ENCODE measurements at places on chromosomes 4 and X.

DNA sequence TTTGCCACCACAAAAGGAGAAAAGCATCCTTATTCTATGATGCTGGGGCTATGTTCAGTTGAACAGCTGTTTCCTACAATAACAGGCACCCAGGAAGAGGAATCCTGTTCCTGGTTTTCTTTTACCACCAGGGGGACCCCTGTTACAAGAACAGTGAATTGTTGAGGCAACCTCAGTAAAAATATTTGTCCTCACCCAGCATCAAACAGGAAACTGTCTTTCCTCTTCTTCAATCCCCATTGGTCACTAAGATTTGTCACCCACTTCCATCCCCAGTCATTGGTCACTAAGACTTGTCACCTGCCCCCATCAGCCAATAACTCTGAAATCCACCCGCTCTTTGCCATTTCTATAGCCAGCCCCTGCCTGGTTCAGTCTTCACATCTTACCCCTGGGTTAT lies 143.5 kb upstream of the GALNT7 start:
- DNase-seq, result peak; percentile 31

DNA sequence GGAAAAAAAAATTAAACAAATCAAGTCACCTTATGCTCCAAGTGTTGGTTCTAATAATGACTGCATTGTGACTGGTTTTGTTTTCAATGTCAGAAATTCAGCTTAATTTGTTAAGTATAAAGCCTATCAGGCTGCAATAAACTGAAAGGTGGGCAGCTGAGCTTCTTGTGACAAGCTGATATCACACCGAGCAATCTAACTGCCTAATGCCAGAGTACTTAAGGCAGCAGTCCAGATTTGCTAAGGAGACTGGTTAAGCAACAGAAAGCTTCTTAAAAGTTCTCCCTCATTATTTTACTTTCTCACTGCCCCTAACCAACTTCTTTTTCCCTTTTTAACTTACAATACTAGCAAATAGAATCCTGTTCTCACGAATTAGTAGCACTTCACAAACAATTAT lies 201.0 kb downstream of the MAB21L2 start:
- no peak for DNase-seq

GRCh38 chrX:115390078-115390477 lies 100.6 kb downstream of the LUZP4 start:
- no peak for DNase-seq

GRCh38 chr4:43732829-43733426 lies 715.7 kb downstream of the KCTD8 start:
- DNase-seq, result no peak

GRCh38 chr4:113607998-113608397 lies 153.5 kb downstream of the CAMK2D start:
- no peak for DNase-seq

DNA sequence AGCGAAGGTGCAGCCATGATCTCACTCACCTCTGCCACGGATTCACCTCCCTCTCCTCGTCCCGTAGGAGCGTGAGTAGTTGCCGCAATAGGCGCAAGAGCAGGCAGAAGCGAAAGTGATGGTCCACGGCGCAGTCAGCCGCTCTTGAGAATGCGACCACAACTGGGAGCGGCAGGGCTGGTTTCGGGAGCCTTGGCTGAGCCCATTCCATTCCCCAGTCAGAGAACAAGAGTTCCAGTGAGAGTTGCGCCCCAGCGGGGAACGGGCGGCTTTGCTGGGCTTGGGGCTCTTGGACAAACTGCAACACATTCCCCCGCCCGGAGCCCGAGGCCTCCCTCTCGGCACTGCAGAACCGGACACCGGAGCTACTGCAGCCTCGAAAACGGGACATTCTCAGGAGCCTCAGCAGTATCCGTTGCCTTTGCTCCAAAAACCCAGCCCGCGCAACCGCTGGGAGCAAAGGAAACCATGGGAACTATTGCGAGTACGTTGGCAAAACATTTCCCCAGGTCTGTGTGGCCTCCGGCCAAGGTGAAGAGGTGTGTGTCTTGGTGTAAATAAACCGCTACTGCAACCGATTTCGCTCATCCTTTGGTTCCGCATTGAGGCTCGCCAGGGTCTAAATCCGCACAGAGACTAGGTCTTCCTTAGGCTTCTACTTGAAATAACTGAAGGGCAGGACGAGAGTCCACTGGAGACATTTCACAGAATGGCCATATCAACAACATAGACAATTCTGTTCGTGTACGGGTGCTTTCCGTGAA lies 5.7 kb upstream of the ZBTB33 start:
- peak; percentile 49 for DNase-seq

DNA sequence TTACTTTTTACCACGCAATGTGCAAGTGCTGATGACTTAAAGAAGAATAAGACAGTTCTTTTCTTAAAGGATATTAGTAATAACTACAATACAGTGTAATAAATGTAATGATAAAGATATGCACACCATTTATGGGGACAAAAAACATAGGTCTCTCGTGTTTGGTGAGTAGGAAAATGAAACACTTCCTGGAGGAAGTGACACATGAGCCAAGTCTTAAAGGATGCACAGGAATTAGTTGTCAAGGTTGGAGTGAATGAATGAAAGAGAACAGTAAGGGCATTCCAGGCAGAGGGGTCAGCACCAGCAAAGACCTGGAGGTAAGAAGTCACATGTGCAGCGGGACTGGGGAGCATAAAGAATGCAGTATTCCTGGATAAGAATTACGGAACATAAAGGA lies 112.7 kb downstream of the SH3RF1 start:
- DNase-seq, result no peak

DNA sequence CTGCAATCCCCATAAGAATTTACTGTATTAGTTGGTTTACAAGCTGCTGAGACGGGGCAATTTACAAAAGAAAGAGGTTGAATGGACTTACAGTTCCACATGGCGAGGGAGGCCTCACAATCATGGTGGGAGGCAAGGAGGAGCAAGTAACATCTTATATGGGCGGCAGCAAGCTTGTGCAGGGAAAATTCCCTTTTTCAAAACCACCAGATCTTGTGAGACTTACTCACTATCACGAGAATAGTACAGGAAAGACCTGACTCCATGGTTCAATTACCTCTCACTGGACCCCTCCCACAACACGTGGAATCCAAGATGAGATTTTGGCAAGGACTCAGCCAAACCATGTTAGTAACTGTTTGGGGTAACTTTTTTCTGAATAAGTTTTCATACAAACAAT lies 1.8 kb upstream of the SPATA18 start:
- DNase-seq, result no peak

DNA sequence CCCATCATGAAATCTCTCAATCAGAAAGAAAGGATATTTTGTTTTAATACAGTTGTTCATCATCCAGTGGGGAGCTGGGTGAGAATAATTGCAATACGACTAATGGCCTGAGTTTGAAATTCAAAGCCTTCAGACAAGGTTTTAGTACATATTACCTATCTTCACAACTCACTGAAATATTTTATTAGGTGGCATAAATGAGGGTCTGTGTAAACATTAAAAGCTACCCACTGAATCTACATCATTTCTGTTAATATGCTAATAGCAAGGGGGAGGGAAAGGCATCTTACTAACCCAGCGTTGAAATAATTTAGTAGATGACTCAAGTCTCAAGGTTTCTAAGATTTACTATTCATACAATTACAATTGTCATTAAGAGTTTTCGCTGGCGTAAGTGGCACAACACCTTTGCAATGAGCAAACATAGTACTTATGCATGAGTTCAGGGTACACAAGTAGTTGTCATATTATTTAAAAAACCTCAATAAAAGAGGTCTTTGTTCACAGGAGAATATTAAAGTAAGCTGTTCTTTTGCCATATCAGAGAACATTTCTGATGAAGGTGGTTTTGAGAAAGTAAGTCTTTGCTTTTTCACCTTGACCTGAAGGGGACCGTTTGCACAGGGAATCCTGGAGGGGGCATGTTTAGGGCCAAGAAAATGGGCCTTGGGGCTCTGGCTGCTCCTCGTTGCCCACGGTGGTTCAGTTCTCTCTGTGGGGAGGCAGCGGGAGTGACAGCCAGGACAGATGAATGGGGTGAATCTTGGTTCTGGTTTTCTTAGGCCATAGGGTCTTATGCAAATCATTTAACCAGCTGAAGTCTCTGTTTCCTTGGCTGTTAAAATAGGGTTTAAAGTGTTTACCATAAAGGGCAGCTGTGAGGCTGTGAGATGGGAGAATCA lies 4.5 kb upstream of the RHOH start:
- DNase-seq, result no peak

DNA sequence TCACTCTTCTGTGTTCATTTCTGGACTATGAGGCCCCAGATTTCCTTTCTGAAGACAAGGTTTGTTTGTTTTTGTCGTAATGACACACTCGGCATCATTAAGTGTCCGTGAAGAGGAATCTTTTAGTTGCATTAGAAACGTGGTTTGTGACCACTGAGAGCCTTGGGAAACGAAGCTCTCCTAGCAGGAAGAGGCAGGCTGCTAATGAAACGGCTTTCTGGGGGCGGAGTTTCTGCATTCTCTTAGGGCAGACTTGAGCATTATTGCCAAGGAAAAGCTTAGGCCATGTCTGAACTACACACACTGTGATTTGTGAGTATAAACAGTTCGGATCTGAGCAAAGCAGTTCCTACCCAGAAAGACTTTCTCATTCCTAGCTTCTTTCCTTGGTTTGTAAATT lies 64.0 kb downstream of the SOX3 start:
- no peak for DNase-seq

- peak; percentile 12 for DNase-seq
Measured at GRCh38 chr4:181528570-181529184, 714.5 kb upstream of the TENM3 start.

DNA sequence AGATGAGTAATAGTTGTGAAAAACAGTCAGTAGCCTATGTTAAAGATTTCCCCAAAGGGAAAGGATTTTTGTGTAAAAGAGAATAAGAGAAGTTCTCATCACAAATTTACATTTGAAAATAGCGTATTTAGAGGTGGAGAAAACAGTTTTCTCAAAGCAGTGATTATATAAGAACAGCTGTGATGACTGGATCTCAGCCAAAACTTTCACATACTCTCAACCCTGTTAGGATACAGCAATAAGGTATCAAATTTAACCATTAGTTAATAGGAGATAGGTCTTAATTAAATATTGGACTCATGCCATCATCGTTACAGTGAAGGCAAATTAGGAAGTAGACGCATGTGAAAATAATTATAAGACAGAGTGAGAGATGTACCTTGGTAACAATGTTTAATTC lies 622.7 kb downstream of the PCDH18 start:
- peak; percentile 79 for DNase-seq

GRCh38 chrX:71917621-71918343 lies 7.1 kb downstream of the NHSL2 start:
- DNase-seq, result no peak

GRCh38 chr4:71267244-71267643 lies 71.6 kb upstream of the SLC4A4 start:
- no peak for DNase-seq

GRCh38 chr4:160423879-160424451 lies 1321.1 kb downstream of the RAPGEF2 start:
- DNase-seq, result no peak

- DNase-seq, result peak; percentile 10
Measured at GRCh38 chrX:101210630-101211029, 9.0 kb upstream of the DRP2 start.

DNA sequence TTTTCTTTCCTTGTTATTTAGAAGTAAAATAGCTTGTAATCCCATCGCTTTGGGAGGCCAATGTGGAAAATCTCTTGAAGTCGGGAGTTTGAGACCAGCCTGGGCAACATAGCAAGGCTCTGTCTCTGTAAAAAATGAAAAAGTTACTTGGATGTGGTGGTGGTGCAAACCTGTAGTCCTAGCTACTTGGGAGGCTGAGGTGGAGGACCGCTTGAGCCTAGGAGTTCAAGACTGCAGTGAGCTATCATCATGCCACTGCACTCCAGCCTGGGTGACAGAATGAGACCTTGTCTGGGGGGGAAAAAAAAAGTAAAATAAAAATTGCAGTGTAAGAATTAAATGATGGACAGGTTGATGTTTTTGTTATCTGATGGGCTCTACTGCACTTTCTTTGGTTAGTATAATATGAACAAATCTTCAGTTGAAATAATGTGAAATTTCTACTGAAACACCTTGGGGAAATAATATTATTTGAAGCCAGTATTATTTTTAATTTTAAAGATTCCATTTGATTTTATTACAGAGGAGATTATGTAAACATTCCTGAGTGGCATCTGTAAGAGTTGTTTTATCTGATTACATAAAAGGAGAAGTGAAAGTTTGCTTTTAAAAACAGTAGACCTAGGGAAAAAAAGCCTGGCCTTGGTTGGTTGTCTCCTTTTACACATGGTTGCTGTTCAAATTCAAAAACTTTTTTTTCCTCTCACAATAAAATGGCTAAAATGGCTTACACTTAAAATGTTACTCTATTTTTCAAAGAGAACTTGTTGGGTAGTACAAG lies 10.5 kb upstream of the NDUFC1 start:
- no peak for DNase-seq

DNA sequence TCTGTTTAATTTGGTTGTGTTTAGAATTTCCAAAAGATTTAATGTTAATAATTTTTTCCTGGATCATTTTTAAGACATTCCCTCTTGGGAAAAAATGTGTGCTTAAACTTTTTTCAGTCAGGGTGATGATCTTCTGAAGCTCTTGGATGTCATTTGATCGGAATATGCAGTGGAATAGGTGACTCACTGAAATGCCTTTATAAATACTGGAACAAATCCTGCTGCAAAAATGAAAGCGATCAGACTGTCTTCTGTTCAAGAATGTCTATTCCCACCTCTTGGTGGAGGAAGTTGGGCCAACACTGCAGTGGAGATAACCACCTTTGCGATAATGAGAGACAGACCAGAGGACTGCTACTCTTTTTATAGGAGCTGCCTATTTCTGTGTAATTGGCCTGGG lies 46.7 kb downstream of the LARP1B start:
- DNase-seq, result no peak

DNA sequence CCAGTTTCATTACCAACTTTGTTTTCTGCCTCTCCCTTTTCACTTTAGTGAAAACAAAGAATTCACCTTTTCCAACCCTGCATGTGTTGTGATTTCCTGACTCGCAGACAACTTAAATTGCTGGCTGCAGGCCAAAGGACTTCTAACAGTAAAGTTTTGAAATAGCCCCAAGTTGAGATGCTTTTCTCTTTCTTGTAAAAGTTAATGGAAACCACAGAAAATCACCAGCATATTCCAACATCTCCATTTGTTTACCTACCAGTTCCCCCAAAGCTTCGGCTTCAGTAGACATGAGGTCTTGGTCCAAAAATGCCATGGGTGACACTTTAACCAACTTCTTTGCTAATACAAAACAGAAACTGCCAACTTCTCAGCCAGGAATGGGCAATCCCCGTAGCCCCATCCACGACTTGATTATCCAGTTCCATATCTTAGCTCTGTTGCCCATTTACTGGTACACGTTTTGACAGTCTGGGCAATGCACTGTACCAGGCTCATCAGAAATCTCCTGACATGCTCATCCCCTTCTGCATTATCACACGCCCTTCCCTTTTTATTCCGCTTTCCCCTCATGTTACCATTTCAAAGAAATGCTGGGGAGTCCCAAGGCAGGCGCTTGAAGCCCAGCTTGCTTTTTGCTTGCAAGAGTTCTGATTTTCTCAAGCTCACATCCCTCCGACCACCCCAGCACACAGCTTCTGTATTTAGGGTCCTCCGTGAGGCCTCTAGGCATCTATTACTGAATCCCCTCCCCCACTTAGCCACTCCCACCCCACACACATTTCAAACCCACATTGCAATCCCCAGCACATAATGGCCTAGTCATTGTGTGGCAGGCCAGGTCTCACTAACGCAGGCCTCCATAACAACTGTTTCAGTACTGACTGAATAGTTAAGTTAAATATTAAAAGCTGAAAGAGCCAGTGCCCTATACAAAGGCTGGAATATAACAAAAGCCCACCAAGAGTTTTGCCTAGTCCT lies 137.9 kb upstream of the S100G start:
- DNase-seq, result no peak

GRCh38 chrX:16786791-16787735 lies 797 bp downstream of the TXLNG start:
- DNase-seq, result peak; percentile 1
